Thoracic aorta (tissue), 2 donors: ENCODE measurements at places on chromosomes 12 and 14.

DNA sequence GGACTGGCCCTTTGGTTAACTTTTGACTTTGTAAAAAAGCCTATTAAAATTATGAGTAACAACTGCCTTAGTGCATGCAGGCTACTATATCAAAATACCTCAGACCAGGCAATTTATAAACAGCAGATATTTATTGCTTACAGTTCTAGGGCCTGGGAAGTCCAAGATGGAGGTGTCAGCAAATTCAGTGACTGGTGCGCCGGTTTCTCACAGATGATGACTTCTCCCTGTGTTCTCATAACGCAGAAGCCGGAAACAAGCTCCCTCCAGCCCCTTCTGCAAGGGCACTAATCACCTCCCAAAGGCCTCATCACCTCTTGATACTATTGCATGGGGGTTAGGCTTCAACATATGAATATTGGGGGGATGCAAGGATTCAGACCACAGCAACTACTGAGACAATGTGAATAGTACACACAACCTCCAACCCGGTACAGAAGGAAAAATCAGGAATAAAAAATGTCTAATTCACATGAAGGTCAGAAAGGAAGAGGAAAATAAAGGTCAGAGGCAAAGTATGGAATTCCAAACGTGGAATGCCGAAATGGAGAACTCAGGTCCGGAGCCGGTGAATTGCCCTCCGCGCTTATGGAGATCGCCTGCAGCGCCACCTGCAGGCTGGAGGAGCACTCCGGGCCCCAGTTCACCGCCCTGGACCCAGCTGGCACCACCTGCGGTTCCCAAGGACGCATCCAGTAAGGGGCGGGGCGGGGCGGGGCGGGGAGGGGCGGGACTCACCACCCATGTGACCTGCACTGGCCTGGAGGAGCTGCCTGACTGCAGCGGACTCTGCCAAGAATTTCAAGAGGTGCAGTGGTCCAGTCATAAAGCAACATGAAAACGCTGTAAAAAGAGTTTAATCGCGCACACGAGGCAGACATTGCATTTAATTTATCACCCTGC is 203.4 kb downstream of the KIF26A start:
- no peaks in the 10 kb centered on the region for H3K4me1 ChIP-seq
- H3K4me3 ChIP-seq, result no peak overlapping the region
- DNase-seq, result no peak
- H3K36me3 ChIP-seq, result no peaks in the 10 kb centered on the region
- no peaks in the 10 kb centered on the region for H3K27me3 ChIP-seq

GRCh38 chr14:72380456-72380855 is 448.2 kb downstream of the RGS6 start:
- H3K4me1 ChIP-seq, result no peaks in the 10 kb centered on the region
- no peak overlapping the region for H3K4me3 ChIP-seq
- no peaks in the 10 kb centered on the region for H3K27me3 ChIP-seq
- no peak for DNase-seq

DNA sequence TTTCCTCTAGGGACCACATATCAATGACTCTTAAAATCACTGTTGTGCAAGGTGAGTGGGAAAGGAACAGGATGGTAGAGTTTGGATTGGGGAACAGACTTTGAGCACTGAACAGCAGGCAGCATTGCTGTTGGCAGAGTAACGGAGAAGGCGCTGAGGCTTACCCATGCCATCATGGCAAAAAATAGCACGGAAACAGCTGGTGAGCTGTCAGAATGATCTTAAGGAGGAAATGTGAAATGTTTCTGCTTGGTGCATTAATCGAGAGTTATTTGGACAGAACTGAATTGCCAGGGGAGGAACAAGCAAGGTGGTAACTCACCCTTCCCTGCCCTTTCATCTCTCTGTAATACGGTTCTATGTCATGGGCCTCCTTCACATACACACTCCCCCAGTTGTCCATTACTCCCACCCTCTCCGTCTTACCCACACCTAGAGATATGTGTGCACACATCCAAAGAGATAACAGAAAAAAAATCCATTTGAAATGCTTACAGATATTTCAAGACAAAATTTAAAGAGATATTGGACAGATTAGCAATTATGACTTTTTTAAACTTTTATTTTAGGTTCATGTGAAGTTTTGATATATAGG is 572.5 kb downstream of the DIO2 start:
- H3K27me3 ChIP-seq, result no peaks in the 10 kb centered on the region
- no peak overlapping the region for H3K4me3 ChIP-seq
- no peak for DNase-seq
- H3K4me1 ChIP-seq, result no peaks in the 10 kb centered on the region
- no peak overlapping the region for H3K27ac ChIP-seq

DNA sequence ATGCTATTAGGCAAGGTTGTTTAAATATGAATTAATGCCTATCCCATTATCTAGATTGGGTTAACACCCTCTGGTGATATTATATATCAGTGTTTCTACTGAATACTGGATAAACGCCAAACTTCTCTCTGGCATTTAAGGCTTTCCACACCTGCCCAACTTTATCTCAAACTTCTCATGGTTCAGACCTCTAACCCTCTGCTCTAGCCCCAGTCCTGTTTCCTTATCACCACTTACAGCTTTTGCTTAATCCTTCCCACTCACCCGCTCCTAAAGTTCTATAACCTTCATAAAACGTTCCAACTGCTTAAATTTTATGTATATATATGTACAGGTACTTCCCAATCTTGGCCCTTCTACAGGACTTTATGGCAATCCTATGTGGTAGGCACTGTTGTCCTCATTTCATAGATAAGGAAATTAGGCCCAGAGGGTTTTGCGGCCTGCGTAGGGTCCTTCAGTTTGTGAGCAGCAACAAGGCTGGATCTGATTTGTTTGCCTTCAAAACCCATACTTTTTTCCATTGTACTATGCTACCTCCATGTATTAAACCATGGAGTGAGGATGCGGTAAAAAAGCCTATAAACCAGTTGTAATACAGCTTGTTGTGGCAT is 1.2 kb downstream of the LPCAT3 start:
- H3K4me1 ChIP-seq, result peaks cover 16% of the 10 kb centered on the region
- H3K27ac ChIP-seq, result no peak overlapping the region

GRCh38 chr14:60705100-60705499 is 19.1 kb downstream of the SIX4 start:
- no peaks in the 10 kb centered on the region for H3K27me3 ChIP-seq
- H3K4me3 ChIP-seq, result no peak overlapping the region
- no peaks in the 10 kb centered on the region for H3K36me3 ChIP-seq
- DNase-seq, result no peak
- H3K27ac ChIP-seq, result no peak overlapping the region

DNA sequence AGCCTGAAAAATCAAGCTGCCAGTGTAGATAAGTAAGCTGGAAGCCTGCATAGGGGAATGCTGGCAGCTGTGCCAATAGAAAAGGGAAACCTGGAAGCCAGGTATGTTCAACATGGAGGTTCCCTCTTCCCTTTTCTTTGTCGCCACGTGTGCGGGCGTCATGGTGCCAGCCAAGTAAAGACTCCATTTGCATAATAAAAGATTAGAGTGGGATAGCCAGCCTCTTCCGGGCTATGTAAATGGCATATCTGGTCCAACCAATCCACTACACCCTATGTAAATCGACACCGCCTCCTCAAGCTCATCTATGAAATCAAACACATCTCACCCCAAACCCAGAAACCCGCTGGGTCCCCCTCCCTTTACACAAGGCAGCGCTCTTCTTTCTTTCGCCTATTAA is 5.6 kb upstream of the ADGRD1 start:
- no peaks in the 10 kb centered on the region for H3K36me3 ChIP-seq
- DNase-seq, result no peak
- no peaks in the 10 kb centered on the region for H3K27me3 ChIP-seq
- no peaks in the 10 kb centered on the region for H3K4me1 ChIP-seq
- H3K4me3 ChIP-seq, result no peak overlapping the region

GRCh38 chr12:22312336-22312735 is 22.2 kb downstream of the ST8SIA1 start:
- no peaks in the 10 kb centered on the region for H3K4me1 ChIP-seq
- no peaks in the 10 kb centered on the region for H3K36me3 ChIP-seq
- no peak overlapping the region for H3K27ac ChIP-seq
- H3K27me3 ChIP-seq, result no peaks in the 10 kb centered on the region

DNA sequence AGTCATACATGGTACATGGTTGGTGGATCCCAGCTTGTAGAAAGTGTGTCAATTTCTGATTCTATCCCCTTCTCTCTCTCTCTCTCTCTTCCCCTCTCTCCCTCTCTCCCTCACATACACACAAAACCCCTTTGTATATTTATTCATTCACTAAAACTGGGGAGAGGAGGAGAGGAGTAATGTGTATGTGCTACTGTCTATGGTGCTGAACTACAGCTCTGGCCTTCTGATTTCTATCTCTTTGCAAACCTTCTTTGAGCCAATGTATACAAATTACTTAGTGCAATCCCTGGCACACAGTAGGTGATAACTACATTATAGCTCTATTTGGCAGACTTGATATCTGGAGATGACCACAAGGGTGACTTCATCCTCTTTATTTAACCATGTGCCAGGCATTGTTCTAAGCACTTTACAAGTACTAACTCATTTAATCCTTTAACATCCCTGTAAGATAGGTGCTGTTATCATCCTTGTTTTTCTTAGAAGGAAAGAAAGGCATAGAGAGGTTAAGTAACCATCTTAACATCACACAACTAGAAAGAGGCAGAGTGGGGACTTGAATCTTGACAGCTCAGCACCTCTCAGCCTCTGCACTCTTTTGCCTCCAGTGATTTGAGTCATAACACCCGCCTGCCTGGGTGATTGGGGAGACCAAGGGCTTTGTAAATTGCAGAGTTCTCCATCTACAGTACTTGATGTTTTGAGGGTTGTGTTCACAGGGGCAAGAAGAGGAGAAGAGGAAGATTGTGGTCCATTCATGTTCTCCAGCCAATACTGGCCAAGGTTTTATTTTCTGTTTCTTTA is 21.3 kb downstream of the RPH3A start:
- no peaks in the 10 kb centered on the region for H3K36me3 ChIP-seq
- no peaks in the 10 kb centered on the region for H3K27me3 ChIP-seq
- no peaks in the 10 kb centered on the region for H3K4me1 ChIP-seq
- no peak overlapping the region for H3K4me3 ChIP-seq
- no peak for DNase-seq
- no peak overlapping the region for H3K27ac ChIP-seq

DNA sequence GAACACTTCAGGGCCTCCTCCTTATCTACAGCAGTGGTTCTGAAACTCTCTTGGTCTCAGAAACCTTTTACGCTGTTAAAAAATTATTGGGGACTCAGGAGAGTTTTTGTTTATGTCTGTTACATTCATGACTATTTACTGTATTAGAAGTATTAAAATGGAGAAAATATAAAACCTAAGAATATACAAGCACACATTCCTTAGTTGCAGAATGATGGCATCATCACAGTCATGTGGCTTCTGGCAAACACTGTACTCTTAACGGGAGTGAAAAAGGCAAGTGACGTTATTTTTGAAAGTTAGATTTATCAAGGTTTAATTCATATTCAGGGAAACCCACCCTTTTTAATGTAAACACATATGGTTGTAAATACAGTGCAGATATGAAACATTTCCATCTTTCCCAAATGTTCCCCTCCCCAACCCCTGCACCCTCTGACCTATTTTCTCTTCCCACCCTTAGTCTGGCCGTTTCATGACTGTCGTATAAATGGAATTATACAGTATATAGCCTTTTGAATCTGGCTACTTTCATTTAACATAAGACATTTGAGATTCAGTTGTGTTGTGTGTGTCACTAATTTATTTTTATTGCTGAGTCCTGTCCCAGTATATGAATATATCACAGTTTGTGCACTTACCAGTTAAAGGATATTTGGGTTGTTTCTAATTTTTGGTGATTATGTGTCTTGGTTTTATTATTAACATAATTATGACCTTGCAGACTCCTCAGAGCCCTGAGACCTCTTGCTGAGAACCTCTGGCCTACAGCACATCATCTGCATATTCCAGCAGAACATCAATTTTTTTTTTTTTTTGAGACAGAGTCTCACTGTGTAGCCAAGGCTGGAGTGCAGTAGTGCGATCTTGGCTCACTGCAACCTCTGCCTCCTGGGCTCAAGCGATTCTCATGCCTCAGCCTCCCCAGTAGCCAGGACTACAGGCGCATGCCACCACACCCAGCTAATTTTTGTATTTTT is 457.0 kb downstream of the PCNX1 start:
- no peak for DNase-seq
- no peaks in the 10 kb centered on the region for H3K27me3 ChIP-seq
- H3K4me1 ChIP-seq, result peaks cover 36% of the 10 kb centered on the region
- H3K4me3 ChIP-seq, result no peak overlapping the region

GRCh38 chr12:66500841-66501240 is 178.0 kb downstream of the GRIP1 start:
- H3K36me3 ChIP-seq, result no peaks in the 10 kb centered on the region
- no peaks in the 10 kb centered on the region for H3K4me1 ChIP-seq
- H3K4me3 ChIP-seq, result no peak overlapping the region
- H3K27me3 ChIP-seq, result no peaks in the 10 kb centered on the region
- DNase-seq, result no peak

DNA sequence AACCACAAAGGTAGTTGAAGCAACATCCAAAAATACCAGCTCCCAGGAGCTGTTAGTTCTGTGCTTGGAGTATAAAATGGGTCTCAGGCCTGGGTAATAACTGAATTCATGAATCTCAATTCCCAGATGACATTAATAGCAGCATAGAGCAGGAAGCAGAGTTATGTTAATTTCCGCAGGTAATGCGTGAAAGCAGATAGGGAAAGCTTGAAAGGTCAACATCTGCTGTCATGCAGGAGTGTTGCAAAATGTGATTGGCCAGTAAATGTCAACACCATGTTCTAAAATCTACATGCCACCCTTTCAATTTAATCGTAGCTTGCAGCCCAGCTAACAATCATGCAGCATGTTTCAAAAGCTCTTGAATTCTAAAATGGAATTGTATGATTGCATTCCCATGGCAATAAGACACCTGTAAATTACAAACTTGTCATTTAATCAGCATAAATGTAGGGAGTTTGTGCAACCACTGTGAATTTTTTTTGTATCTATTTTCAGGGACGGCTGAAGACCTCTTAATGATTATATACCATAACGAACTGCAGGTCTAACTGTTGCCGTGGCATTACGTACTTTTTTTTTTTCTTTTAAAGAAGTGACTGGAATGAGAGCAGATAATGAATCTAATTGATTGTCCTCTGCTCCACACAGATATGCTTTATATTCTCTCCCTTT is 635.8 kb upstream of the FOXG1 start:
- no peaks in the 10 kb centered on the region for H3K27me3 ChIP-seq
- no peak overlapping the region for H3K27ac ChIP-seq
- DNase-seq, result no peak
- H3K4me1 ChIP-seq, result no peaks in the 10 kb centered on the region
- no peak overlapping the region for H3K4me3 ChIP-seq

- DNase-seq, result no peak
- no peaks in the 10 kb centered on the region for H3K27me3 ChIP-seq
- H3K4me3 ChIP-seq, result no peak overlapping the region
- no peak overlapping the region for H3K27ac ChIP-seq
Observed at GRCh38 chr14:74733221-74733620, 20.3 kb downstream of the FCF1 start.
